ENCODE measurements at places on chromosomes 3 and 15.

DNA sequence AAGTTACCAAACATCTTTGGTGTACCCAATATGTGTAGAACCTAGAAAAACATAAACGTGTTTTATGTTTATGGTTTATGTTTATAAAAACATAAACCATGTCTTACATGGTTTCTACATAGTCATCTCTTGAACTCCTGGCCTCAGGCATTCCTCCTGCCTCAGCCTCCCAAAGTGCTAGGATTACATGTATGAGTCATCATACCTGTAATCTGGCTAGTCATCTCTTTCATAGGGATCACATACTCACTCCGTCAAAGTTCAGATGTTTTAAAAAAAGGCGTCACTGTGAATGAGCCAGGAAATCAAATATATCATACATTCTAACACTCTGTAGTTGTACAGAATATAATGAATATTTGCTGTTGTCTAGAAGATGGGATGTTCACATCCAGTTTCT, 178.6 kb downstream of the CPNE4 start:
- no peak for DNase-seq

DNA sequence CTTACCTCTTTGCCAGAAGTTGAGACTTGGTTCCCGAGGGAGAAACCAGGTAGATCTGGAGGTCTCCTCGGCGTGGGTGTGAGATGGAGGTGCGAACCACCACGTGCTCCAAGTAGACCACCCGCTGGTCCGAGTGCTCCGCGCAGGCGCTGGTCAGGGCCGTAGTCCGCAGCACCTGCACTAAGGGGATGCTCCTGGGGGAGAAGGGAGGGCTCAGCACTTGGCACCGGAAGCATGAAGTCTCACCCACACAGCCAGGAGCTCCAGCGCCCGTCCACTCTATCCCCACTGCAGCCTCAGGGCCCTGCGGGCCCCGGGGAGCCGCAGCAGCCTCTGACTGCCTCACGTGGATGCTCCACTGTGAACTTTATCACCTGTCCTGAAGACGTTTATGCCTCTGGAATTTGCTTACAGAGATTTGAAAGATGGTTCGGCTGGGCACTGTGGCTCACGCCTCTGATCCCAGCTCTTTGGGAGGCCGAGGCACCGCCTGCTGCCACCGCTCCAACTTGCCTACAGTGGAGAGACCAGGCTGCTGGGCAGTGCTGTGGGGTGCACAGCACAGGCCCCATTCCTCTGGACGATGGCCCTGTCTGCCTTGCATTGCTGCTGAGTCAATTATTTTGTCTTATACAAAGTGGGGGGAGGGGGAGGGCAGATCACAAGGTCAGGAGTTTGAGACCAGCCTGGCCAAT, 75.4 kb upstream of the SNRPA1 start:
- no peak for DNase-seq

- no peak for DNase-seq
These were observed 32.3 kb downstream of the C3orf62 start for GRCh38 chr3:49244581-49245205.

GRCh38 chr3:136750209-136750896, 1.8 kb downstream of the STAG1 start:
- DNase-seq, result no peak

DNA sequence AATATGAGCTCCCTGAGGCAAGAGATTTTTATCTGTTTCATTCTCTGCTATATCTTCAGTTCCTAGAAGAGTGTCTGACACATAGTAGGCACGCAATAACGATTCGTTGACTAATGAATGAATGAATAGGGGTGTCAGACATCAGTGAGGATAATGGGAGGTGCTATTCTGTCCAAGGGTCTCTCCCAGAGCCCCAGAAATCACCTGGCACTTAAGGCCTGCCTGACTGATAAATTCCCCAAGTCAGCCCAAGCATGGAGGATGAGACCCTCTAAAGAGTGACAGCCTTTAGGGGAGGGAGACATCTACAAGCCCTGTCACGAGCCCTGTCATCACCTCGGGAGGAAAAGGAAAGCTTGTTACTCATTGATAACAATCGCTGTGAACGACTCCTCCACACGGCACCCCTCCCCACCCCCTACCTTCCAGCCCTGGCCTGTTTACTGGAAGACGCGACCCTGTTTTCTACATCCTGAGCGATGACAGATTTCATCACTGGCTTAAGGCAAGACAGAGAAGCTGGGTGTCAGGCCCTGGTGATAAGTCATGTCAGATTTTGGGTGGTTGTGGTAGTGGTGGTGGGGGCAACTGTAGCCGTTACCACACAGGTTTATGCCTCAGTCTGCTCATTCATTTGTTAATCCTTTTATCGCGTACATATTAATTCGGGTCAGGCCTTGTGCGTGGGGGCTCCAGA, 23.1 kb downstream of the BHLHE40 start:
- peak; percentile 40 for DNase-seq

DNA sequence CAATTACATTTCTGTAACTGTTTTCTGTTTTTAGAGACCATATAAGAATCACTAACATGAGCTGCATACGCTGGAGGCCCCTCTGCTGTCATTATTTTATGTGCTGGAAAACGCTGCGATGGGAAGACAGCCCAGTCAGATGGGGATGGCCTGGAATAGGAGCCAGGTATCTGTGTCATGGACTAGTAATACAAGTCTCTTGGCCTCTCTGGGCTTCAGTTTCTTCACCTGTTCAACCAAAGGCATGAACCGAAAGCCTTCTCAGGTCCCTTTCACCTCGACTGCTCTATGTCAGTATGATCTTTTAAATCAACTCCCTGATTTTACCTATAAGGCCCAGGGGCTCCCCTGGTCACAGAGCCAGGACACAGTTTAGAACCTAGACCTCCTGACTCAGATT, 14.6 kb upstream of the RFTN1 start:
- DNase-seq, result no peak

DNA sequence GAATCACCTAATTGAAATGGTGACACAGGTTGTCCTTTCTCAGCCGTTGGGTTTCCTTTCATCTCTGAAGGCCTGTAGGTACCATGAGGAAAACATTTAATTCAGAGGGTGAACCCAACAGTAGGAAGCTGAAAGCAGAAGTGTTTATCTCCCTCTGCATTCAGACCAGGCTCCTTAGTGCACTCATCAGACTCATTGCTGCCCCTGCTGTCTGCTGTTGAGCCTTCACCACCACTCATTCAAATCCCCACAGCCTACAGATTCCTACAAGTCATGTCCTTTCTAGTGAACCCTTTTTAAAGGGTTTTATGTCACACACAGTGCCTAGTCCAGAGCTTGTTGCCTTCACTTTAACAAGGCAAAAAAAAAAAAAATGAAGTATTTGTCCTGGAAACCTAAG, 13.4 kb downstream of the WDR48 start:
- DNase-seq, result no peak

- no peak for DNase-seq
These were observed 34.0 kb downstream of the PXK start for GRCh38 chr3:58366699-58367098.

- DNase-seq, result no peak
These were observed 3.8 kb downstream of the MKRN2 start for GRCh38 chr3:12560505-12561190.

- no peak for DNase-seq
These were observed 430.2 kb downstream of the LPP start for GRCh38 chr3:188584162-188584529.

- no peak for DNase-seq
These were observed 29.7 kb downstream of the HAPLN3 start for GRCh38 chr15:88865498-88866099.

DNA sequence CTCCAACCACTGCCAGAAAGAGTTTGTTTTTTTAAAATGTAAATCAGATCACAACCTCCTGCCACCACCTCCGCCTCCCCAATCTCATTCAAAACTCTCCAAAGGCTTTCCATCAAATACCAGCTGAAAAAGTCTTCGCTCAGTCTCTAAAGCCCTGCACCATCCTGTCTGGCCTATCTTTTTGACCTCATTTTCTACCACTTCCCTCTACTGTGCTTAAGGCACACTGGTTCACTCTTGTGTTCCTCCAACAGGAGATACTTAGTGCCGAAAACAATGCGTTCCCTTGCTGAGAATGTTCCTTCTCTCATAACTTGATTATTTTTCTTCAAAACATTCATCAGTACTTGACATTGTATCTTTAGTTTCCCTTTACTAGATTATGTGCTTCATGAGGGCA, 3.5 kb downstream of the BTBD1 start:
- no peak for DNase-seq

DNA sequence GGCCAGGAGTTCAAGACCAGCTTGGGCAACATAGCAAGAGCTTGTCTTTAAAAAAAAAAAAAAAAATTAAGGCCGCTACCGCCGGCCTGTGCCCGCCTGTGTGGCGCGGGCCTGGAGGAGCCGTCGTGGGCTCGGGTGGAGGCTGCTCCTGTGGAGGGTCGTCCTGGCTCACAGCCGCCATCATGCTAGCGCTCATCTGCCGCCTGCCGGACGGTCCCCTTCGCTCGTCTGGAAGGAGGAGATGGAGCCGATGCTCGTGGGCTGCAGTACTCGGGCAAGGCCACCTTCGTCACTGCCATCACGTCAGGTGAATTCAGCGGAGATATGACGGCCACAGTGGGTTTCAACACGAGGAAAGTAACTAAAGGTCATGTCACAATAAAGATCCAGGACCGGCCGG, 37.4 kb downstream of the TFRC start:
- DNase-seq, result no peak

DNA sequence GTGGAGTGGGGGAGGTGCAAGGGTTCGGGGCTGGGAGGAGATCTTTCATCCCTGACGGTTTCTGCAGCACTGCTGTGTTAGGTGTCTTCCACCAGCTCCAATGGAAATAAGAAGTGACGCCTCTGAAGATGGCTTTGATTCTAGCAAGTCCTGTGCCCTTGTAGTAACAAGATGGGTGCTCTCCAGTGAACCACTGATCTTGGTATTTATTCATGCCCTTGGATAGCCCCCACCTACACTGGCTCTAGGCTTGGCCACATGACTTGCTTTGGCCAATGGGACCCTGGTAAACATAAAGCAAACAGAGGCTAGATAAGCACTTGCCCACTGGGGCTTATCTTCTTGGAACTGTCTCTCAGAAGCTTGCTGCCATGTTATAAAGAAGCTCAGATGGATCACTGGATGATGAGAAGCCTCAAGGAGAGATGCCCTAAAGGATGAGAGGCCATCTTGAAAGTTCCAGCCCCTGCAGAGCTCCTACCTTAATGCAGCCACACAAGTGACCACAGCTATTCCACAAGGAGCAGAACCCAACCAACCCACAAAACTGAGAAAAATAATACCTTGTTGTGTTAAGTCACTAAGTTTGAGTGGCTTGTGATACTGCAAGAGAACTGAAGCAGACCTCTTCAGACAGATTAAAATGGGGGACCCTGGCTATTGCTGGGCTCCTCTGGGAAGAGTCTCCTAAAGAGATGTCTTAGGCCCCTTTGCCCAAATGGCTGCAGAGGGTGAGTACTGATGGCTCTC, 137.9 kb downstream of the PDCD6IP start:
- DNase-seq, result no peak

DNA sequence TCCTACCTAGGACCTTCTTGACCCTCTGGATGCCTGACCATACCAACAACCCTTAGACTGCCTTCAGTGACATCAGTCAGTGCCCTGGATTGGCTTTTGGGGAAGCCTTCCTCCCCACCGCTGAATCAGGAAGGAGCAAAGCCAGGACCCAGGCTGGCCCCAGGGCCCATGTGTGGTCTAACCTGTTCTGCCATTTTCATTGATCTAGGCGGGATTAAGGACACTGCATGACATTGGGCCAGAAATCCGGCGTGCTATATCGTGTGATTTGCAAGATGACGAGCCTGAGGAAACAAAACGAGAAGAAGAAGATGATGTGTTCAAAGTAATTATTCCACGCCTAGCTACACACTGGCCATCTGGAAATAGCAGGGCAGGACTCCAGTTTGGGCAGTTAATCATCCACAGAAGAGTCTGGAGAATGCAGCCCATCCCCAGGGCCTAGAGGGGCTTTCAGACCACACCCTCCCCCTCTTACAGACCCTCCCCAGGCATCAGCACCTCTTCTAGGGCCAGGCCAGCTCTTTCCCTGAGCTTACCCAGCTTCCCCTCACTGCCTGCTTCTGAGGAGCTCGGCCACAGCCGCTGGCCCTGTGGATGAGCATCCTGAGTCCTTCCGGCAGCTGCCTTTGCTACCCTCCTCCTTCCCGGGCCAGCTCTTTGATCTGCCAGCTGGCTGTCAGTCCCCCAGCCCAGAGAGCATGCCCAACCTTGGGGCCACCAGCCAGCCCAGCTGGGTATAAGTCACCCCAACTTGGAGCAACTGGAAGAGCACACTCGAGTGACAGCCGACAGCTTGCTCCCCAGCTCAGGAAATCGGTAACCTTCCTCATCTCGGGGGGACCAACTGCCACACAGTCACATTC, 45.9 kb downstream of the CHDH start:
- no peak for DNase-seq

- no peak for DNase-seq
These were observed 117.0 kb upstream of the TSPAN3 start for GRCh38 chr15:77187751-77188464.

DNA sequence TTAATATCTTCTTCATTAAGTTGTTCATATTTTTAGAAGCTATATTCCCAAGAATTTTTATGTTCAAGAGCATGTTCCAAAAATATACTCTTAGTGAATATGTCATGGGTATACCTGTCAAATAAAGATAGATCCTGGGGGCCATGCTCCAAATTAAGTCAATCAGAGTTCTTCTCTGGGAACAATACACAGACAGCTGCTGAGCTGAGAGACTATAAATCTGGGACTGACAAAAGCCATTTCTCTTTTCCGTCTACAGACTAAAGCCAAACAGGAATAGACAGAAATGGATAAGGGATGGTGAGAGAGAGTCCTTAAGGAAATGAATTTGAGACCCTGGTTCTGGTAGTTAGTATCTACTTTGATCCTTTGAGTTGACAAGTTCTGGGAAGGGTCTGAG, 465.1 kb upstream of the RASGRP1 start:
- no peak for DNase-seq

GRCh38 chr3:47634996-47635395, 56.3 kb upstream of the CSPG5 start:
- DNase-seq, result no peak

- no peak for DNase-seq
These were observed 410.7 kb downstream of the GRM7 start for GRCh38 chr3:7271631-7272030.
